Fibroblast of lung (primary cell): ENCODE measurements at places on chromosomes 2 and 18.

- DNase-seq = peak; percentile 82
These were observed 30.2 kb upstream of the IL1R2 start for GRCh38 chr2:101961338-101962191.

GRCh38 chr2:69067026-69067630 is 54.1 kb downstream of the ANTXR1 start:
- no peak for DNase-seq

- DNase-seq = peak; percentile 74
These were observed 22.2 kb downstream of the LYG1 start for GRCh38 chr2:99278793-99279291.

- DNase-seq = no peak
These were observed 130.3 kb upstream of the SATB2 start for GRCh38 chr2:199588054-199588453.

- DNase-seq = peak; percentile 99
These were observed 15.1 kb downstream of the SH2D6 start for GRCh38 chr2:85433511-85434089.

GRCh38 chr18:58335821-58336220 is 291.8 kb downstream of the NEDD4L start:
- peak; percentile 25 for DNase-seq

GRCh38 chr18:45519411-45520280 is 95.6 kb upstream of the SLC14A2 start:
- peak; percentile 87 for DNase-seq

DNA sequence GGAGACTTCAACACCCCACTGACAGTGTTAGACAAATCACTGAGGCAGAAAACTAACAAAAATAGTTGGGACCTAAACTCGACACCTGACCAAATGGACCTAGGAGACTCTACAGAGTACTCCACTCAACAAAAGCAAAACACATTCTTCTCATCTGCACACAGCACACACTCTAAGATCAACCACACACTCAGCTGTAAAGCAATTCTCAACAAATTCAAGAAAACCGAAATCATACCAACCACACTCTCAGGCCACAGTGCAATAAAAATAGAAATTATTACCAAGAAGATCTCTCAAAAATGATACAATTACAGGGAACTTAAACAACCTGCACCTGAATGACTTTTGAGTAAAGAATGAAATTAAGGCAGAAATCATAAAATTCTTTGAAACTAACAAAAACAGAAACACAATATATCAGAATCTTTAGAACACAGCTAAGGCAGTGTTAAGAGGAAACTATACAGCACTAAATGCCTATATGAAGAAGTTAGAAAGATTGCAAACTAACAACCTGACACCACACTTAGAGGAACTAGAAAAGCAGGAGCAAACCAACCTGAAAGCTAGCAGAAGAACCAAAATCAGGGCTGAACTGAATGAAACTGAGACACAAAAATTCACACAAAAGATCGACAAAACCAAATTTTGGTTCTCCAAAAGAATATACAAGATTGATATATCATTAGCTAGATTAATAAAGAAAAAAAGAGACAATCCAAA is 46.3 kb downstream of the RTTN start:
- DNase-seq = no peak

GRCh38 chr2:240994171-240994896 is 4.1 kb upstream of the SNED1 start:
- no peak for DNase-seq

DNA sequence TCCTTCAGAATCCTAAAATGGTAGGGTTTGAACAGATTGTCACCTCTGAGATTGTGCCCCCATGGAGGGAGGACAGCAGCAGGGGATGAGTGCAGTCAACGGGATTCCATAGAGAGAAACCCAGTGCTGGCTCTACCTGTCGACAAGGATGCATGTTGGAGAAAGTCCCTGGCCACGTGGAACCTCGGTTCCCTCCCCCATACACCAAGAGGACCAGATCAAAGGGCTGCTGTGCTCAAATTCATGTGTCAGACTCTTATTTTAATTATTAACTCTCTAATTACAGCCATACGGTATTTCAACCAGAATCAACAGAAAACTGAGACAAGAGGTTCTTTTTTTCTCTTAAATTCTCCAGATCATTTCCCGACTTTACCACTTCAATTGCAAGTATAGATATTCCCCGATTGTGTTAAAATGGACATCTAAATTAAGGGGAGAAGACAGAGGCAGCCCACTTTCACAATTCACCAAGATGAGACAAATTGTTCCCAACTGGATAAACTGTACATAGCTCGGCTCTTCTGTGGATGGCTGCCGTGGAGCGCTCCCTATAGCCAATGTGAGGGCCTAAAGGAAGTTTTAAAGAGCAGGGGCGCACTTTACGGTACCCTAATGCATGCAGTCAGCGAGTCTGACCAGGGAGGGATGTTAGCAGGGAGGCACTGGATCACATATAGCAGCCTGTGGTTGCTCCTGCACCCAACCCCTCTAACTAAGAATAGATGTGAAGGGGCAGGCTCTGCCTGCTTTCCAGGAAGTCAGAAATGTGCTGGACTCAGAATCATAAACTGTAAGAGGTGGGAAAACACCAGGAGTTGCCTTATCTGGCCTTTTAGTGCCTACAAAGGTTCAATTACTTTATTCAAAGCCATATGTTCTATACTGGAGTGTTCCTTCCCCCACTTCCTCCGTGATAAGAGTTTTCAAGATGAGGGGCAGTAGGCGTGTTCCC is 123.1 kb downstream of the CACNB4 start:
- no peak for DNase-seq

DNA sequence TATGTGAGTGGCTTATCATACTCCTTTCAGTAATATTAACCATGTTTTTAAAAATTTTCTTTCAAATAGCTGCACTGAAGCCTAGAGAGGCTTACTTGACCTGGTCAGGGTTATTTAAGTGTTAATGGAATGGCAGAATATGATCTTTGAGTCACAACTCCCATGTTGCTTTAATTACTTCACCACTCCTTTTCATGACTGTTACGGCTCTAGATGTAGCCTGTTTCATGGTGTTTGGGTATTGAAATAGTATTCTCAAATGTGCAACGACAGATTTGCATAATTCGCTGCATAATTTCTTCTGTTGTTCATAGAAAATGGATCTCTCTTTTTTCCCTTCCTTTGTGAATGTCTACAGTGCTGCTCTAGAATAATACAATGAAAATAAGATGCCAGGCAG is 51.6 kb upstream of the PLA2R1 start:
- DNase-seq = no peak

DNA sequence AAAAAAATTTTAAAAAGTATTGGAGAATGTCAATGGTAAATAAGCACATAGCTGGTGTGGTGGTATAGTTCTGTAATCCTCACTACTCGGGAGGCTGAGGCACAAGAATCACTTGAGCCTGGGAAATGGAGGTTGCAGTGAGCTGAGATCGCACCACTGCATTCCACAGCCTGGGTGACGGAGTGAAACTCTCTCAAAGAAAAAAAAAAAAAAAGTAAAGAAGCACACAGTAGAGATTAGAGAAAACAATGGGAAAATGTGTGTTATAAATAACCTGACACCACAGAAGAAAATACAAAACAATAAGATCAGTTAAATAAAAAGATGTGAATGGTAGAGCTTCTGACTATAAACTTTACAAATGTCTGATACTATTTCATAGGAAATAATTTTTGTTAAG is 163.7 kb upstream of the WDSUB1 start:
- DNase-seq = no peak

DNA sequence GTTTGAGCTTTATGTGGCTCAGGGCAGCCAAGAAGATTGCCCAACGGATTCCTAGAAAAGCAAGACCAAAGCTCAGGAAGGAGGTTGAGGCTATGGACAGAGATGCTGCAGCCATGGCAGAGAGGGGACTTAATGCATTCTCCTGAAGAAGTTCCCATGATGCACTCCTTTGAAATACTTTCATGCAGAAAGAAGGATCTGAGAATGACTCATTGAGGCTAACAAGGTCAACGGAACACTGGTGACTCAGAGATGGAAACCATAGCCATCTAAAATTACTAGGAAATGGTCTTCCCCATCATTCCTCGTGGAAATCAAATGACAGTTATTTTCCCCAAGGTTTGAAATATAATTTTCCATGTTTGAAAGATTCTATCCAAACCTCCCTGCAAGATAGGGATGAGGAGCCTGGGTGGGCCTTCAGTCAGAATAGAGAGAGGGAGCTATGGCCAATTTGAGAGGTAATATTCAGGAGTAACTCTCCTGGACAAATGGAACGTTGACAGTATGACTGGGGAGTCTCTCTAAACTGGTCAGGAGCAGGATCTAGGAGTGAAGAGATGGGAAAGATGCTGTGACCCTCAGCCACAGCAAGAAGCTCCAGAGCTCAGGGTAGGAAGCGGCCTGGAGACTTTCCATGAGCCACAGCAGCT is 63.0 kb downstream of the REEP1 start:
- DNase-seq = peak; percentile 71

GRCh38 chr18:51448949-51449348 is 251.5 kb upstream of the MEX3C start:
- DNase-seq = no peak
